ENCODE measurements at places on chromosomes 4 and X.

DNA sequence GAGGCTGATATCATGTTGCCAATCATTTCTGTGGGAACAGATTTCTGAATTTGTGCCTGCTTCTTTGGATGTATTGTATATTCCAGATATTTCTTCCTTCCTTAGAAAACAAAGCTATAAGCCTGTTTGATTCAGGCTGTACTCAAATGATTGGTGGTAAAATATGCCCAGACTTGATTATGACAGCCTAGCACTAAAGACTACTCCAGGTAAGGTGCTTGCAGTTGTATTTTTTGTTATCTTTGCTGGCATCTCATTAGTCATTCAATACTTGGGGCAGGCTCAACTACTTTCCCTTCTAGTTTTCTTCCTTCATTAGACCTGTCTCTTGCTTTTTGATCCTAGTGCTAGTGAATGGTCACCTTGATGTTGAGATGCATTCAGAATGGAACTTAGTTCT lies 90.6 kb downstream of the ZNF518B start:
- no peak for DNase-seq

DNA sequence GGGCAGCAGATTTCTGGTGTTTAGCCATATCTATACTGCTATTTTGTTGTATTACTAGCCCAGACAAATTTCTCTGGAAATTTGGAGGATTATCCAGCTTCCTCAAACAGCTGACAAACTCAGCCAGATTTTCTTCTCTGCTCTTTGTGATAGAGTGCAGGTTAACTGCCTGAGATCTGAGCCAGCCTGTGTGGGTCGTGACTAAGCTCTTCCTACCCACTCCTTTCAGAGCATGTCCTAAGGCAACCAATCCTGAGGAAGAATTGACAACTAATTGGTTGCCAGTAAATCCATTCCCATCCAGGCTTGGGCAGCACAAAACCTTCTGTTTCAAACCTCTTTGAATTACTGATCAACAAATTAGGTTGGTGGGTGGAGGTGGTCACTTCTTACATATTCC lies 2.5 kb upstream of the GABRA2 start:
- DNase-seq: no peak

GRCh38 chr4:15563871-15564270 lies 91.3 kb downstream of the FBXL5 start:
- DNase-seq: no peak

GRCh38 chrX:1389181-1389992 lies 2.5 kb downstream of the SLC25A6 start:
- DNase-seq: no peak

DNA sequence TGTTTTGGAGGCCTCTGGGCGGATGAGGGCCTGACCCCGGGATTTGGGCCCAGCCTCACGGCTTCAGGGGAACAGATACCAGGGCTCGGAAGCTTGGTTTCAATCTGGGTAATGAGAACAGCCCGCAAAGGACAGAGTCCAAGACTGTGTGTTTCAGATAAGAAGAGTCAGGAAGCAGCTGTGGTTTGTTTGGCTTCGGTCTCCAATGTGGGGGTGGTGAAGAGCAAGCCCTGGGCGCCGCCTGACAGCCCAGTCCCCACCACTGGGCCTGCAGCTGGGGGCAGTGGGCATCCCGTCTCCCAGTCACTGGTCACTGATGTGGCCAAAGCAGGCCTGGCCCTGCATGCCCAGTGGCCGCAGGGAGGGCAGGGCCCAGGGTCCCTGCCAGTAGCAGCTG lies 9.1 kb downstream of the WFS1 start:
- DNase-seq: no peak

- no peak for DNase-seq
These were observed 145.5 kb upstream of the PDHA2 start for GRCh38 chr4:95694411-95694810.

GRCh38 chr4:6137027-6137746 lies 63.2 kb downstream of the JAKMIP1 start:
- no peak for DNase-seq

DNA sequence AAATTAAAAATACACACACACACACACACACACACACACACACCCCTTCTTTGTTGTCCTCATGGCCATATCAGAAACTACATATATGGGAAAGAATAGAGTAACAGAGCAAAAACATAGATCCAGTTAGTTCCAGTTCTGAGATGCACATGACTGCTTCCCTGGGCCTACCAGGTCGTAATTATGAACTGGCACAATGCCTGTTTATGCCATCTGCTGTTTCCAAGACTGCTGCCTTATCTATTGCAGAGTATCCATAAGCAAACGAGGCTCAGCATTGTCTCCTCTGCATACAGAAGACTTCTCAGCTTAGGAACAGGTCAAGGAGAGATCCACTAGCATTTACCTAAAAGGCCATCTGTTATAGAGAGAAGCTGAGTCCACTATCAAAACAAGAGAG lies 789.0 kb downstream of the TECRL start:
- DNase-seq: no peak

All from RPMI8226 (cell line).